ENCODE measurements at places on chromosomes 13 and 19.

GRCh38 chr19:2140138-2140569 is 11.2 kb downstream of the AP3D1 start:
- no peak for DNase-seq

- DNase-seq, result no peak
Observed at GRCh38 chr13:54424344-54424743, 1395.7 kb downstream of the OLFM4 start.

- peak; percentile 44 for DNase-seq
Observed at GRCh38 chr13:112783135-112783977, 93.5 kb downstream of the ATP11A start.

DNA sequence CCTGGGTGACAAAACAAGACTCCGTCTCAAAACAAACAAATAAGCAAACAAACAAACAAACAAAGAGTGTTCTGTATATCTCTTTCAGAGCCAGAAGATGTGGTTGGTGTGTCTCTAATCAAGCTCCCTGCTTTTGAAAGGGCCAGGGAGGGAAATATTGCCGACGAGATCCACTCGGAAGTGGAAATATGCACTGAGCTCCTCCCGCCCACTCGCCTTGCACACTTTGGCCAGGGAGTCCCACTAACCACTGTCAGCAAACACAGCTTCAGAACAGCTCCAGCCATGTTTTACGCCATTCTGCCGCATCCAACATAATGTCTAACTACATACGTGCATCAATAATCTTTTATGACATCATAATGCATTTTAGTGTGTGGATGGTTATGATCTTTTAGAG is 155.5 kb upstream of the VSTM2B start:
- no peak for DNase-seq

- DNase-seq, result no peak
Observed at GRCh38 chr13:77412860-77413259, 86.0 kb upstream of the MYCBP2 start.

GRCh38 chr13:67052550-67053490 is 177.3 kb downstream of the PCDH9 start:
- DNase-seq, result no peak

- DNase-seq, result peak; percentile 44
Observed at GRCh38 chr19:1064661-1065605, 2.0 kb upstream of the ARHGAP45 start.

DNA sequence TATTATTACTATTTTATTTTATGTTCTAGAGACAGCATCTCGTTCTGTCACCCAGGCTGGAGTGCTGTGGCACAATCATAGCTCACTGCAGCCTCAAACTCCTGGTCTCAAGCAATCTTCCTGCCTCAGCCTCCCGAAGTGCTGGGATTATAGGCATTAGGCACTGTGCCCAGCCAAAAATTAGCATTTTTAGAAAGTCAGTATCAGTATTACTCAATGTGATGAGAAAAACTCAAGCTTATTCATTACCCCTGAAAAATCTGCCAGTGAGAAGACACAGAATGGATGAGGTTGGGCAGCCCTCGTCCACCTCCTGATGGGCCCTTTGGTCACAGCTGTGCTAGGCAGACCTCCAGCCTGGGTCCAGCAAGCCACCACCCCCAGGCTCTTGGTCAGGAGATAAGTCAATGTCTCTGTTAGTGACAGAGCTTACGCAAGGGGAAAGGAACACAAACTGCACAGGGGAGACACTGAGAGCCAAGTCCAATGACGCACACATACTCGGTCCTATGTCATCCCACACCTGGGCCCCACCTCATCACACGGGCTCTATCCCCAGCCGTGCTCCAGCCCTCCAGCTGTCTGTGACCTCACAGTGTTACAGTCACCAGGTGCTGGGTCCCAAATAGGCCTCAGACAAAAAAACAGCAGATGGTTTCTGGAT is 19.8 kb downstream of the PEPD start:
- DNase-seq, result no peak

- DNase-seq, result no peak
Observed at GRCh38 chr19:53865523-53865917, 2.2 kb upstream of the MYADM start.

DNA sequence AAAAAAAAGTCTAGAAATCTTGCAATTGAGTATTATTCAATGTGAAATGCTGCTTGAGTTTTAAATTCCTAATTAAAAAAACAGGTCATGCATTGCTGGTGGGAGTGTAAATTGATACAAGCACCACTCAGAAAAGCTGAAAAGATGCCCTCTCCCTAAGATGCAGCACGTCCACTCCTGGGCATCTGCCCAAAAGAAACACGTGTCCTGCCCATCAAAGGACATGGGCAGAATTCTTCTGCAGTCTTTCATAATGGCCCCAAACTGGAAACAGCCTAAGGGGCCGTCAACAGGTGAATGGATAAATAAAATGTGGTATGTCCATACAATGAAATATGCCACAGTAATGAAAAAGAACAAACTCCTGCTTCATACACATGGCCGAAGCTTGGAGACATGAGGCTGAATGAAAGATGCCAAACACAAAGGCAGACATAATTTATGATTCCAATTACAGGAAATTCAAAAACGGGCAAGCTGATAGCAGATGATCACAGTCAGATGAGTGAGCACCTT is 7.8 kb downstream of the POU2F2 start:
- no peak for DNase-seq

DNA sequence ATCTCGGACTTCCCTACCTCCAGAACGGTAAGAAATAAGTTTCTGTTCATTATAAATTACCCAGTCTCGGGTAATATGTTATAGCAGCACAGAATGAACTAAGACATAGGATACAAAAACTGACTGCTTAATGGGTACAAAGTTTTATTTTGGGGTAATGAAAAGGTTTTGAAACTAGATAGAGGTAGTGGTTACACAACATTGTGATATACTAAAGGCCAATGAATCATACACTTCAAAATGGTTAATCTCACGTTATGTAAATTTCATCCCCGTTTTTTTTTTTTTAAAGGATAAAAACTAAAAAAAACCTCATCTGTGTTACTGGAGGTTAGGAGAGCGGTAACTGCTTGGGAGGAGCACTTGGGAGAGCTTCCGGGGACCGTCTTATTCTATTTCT is 23.5 kb downstream of the AKT2 start:
- DNase-seq, result no peak

- DNase-seq, result peak; percentile 76
Observed at GRCh38 chr19:44643605-44644401, at the start of gene PVR. Gene PVR, plus strand, starts transcription at chr19:44643910. Its CDS starts 187 bp downstream, at chr19:44644097.

DNA sequence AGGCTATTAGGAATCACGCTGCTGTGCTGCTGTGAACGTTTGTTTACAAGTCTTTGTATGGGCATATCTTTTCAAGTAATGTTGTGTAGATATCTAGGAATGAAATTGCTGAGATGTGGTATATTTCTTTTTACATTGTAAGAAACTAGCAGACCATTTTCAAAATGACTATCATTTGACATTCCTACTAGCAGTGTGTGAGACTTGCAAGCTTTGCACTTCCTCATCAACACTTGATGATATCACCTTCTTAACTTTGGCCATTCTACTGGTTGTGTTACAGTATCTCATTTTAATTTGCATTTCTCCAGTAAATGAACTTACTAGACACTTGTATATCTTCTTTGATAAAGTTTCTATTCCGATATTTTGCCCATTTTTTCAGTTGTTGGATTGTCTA is 12.1 kb downstream of the METTL21C start:
- no peak for DNase-seq

DNA sequence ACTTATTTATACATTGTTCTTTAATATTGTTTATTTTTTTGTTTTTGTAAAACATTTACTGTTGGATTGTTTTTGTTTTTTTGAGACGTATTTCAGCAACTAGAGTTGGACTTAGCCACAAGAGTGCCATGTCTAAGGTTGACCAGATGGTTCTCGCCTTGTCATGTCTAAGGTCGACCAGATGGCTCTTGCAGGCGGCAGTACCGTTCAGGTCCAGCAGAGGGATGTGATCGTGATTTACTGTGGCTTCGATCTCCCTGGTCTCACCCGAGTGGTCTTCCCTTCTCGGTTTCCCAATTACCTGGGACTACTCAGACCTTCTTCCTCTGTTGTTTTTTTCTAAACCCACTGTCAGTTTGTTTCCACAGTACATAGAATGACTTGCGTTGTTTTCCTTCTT is 1438.6 kb downstream of the UQCRFS1 start:
- DNase-seq, result no peak

DNA sequence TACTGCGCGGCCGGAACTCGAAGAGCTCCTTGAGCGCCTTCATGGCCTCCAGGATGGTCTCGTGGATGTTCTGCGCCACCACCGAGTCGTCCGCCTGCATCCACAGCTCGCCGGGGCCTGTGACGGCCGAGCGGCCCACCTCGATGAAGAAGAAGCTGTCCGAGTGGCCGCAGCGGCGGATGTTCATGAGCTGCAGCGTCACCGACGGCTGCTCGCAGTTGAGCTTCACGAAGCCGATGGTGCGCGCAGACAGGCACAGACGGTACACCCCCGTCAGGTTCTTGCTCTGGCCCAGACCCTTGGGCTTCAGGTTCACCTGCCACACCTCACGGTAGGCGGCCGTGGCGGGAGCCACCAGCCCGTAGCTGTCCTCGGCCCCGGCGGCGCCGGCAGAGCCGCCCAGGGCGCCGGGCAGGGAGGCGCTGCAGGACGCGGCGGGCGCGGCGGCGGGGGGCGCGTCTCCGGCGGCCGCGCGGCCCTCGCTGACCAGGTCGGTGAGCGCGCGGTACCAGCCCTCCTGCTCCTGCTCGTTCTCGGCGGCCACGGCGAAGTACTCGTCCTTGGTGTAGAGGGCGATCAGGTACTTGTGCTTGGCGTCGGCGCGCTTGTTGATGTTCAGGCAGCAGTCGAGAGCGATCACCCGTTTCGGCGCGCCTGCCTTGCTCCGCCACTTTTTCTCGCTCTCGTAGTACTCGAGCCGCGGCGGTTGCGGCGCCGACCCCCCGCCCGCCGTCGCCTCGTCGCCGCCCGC is 1.1 kb downstream of the IRS2 start:
- peak; percentile 61 for DNase-seq

GRCh38 chr19:44284968-44285367 is 19.9 kb downstream of the ZNF235 start:
- DNase-seq, result no peak
